Lung (tissue), 17 donors: ENCODE measurements at places on chromosomes 3 and 15.
A peak's percentile ranks its signal among the peaks of the same experiment; 100 is the strongest.

DNA sequence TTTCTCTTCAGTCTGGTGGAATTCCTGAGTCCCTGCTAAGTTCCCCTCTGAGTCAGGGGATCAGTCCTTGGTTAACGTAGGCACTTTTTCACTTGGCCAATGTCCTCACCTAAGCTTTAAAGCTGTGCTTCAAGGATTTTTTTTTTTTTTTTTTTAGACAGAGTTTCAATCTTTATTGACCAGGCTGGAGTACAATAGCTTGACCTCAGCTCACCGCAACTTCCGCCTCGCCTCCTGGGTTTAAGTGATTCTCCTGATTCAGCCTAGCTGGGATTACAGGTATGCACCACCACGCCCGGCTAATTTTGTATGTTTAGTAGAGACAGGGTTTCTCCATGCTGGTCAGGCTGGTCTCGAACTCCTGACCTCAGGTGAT lies 220.3 kb downstream of the STT3B start:
- DNase-seq, result no peak
- no peaks in the 10 kb centered on the region for H3K27me3 ChIP-seq
- no peaks in the 10 kb centered on the region for H3K36me3 ChIP-seq
- no peak overlapping the region for H3K27ac ChIP-seq
- no peak overlapping the region for H3K4me3 ChIP-seq

DNA sequence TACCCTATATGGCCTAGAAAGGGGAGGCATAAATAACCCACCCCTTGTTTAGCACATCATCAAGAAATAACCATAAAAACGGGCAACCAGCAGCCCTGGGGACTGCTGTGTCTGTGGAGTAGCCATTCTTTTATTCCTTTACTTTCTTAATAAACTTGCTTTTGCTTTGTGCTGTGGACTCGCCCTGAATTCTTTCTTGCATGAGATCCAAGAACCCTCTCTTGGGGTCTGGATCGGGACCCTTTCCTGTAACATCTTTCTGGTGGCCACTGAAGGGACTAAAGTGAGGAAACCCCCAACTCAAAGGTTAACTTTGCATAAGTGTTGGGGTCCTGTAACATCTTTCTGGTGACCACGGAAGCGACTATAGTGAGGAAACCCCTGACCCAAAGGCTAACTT lies 15.7 kb upstream of the HHATL start:
- no peaks in the 10 kb centered on the region for H3K4me1 ChIP-seq
- no peak overlapping the region for H3K4me3 ChIP-seq
- H3K27me3 ChIP-seq, result no peaks in the 10 kb centered on the region

GRCh38 chr3:11640009-11640673 lies 3.6 kb downstream of the VGLL4 start:
- H3K36me3 ChIP-seq, result no peaks in the 10 kb centered on the region
- no peak overlapping the region for H3K4me3 ChIP-seq
- peak overlapping the region; percentile 58 for H3K27ac ChIP-seq
- H3K27me3 ChIP-seq, result no peaks in the 10 kb centered on the region
- H3K4me1 ChIP-seq, result peaks cover 70% of the 10 kb centered on the region
- DNase-seq, result no peak

- H3K4me1 ChIP-seq, result no peaks in the 10 kb centered on the region
- DNase-seq, result no peak
- H3K27me3 ChIP-seq, result no peaks in the 10 kb centered on the region
- H3K4me3 ChIP-seq, result no peak overlapping the region
- H3K36me3 ChIP-seq, result no peaks in the 10 kb centered on the region
- no peak overlapping the region for H3K27ac ChIP-seq
Measured at GRCh38 chr15:60137711-60138396, 133.7 kb downstream of the FOXB1 start.

- no peaks in the 10 kb centered on the region for H3K27me3 ChIP-seq
- H3K27ac ChIP-seq, result peak overlapping the region; percentile 26
- peaks cover 59% of the 10 kb centered on the region for H3K36me3 ChIP-seq
Measured at GRCh38 chr3:53236112-53236841, 19.5 kb downstream of the TKT start.

GRCh38 chr15:81043935-81044575 lies 43.3 kb downstream of the TLNRD1 start:
- no peaks in the 10 kb centered on the region for H3K36me3 ChIP-seq
- DNase-seq, result no peak
- no peak overlapping the region for H3K4me3 ChIP-seq
- no peaks in the 10 kb centered on the region for H3K27me3 ChIP-seq

DNA sequence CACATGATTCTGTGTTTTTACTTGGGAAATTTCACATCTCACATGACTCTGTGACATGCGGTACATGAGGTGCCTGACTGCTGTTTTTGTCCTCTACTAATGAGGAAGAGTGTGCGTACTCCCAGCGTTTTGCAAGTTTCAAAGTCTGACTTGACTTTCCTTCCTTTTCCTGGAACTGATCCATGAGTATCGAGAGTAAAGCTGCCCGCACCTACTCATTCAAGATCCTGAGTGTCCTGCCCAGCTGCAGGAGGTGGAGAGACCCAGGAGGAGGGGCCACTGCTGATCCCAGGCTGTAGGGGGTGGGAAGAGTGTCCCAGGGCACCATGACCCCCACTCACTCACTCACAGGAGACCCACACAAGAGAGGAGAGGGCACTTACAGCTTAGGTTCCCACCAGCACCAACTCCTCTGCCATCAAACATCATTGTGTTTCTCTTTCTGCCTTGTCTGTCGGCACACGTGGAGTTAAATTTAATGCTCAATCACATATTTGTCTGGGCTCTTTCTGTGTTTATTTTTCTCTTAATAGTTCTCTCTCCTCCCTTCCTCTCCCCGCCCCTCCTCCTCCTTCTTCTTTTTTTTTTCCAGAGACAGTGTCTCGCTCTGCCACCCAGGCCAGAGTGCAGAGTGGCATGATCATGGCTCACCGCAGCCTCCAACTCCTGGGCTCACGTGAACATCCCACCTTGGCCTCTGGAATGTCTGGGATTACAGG lies 1.4 kb downstream of the CCR5AS start:
- H3K4me1 ChIP-seq, result peaks cover 24% of the 10 kb centered on the region
- DNase-seq, result peak; percentile 80
- no peaks in the 10 kb centered on the region for H3K36me3 ChIP-seq
- no peaks in the 10 kb centered on the region for H3K27me3 ChIP-seq
- H3K4me3 ChIP-seq, result no peak overlapping the region
- peak overlapping the region; percentile 90 for H3K27ac ChIP-seq

DNA sequence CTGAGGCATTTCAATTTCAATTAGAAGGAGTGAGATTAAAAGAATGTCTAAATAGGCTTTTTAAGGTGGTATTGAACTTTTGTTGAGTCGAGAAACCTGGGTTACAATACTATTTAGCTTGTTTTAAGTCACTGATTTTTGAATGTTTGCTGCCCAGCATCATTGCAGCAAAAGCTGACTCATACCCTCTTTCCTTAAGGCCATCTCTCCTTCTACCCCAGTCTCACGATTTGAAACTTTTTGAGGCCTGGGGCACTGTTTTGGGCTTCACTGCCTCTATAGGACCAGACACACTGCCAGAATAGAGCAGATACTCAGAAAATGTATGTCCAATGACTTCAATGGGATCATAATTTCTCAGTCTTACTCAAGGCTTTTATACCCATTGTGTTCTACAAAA lies 319.6 kb upstream of the TGFBR2 start:
- H3K36me3 ChIP-seq, result no peaks in the 10 kb centered on the region
- no peaks in the 10 kb centered on the region for H3K4me1 ChIP-seq
- no peak overlapping the region for H3K27ac ChIP-seq
- no peak overlapping the region for H3K4me3 ChIP-seq
- DNase-seq, result no peak

- H3K27me3 ChIP-seq, result no peaks in the 10 kb centered on the region
- DNase-seq, result no peak
- no peak overlapping the region for H3K27ac ChIP-seq
- no peaks in the 10 kb centered on the region for H3K4me1 ChIP-seq
- H3K36me3 ChIP-seq, result no peaks in the 10 kb centered on the region
Measured at GRCh38 chr3:32961189-32961715, 9.8 kb downstream of the CCR4 start.

DNA sequence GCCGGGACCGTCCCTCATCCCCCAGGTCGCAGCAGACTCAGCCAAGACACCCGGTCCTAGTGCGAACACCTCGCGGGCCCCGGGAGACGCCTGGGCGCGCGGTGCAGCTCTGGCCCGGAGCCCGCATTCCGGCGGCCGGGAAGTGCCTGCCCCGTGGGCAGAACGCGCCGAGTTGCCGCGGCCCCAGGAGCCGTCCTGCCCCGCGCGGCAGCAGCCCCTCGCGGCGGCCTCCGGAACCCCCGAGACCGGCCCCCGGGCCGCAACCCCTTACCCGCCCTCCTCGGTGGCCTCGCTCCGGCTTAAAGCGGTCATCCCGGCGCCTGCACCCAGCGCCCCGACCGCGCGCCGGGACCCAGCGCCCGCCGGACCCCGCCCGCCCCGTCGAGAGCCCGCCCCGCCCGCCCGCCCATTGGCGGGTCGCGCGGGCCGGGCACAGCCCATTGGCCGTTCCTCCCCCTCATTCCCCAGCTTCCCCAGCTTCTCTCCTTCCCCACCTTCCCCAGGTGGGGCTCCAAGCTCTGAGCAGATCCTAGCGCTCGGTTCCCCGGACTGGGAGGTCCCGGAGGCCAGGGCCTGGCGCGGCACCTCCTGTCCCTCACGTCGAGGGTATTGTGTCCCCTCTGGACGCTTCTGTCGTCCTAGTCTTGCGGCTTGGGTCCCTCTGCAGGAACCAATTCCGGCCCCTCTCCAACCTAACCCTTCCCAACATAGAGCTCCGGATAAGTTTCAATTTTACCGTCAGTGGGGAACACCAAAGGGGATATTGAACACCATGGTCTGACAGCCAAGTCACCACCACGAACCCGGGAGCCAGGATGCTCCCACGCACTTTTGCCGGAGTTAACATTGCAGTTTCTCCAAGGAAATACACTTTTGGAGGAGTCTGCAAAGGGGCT lies at the start of gene GRAMD2A:
TSS of gene GRAMD2A (minus strand) at position 328 of the 896 bp plus-strand sequence.
- H3K4me1 ChIP-seq, result no peaks in the 10 kb centered on the region
- peaks cover 4% of the 10 kb centered on the region for H3K27me3 ChIP-seq
- peaks cover 32% of the 10 kb centered on the region for H3K36me3 ChIP-seq
- H3K27ac ChIP-seq, result no peak within 1 kb of the TSS

DNA sequence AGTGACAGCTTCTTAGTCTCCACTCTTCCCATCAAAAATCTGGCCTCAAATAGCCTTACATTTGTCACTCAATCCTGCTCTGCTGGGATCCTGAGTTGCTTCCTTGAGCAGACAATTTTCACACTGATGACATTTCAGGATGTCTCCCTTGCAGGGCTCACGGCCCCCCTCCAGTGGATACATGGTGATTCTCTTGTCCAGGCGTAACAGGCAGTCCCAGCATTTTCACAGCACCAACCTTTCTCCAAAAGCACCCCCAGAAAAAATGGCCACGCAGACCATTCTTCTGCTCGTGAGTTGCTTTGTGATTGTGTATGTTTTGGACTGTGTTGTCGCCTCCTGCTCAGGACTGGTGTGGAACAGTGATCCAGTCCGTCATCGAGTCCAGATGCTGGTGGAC lies 47.4 kb upstream of the WNT7A start:
- no peaks in the 10 kb centered on the region for H3K4me1 ChIP-seq
- H3K27me3 ChIP-seq, result no peaks in the 10 kb centered on the region
- no peak overlapping the region for H3K4me3 ChIP-seq
- H3K27ac ChIP-seq, result no peak overlapping the region
- no peak for DNase-seq

- DNase-seq, result no peak
- H3K36me3 ChIP-seq, result no peaks in the 10 kb centered on the region
- H3K4me3 ChIP-seq, result no peak overlapping the region
- H3K27ac ChIP-seq, result no peak overlapping the region
- no peaks in the 10 kb centered on the region for H3K27me3 ChIP-seq
- peaks cover 3% of the 10 kb centered on the region for H3K4me1 ChIP-seq
Measured at GRCh38 chr3:46504789-46505188, 7.0 kb downstream of the RTP3 start.

DNA sequence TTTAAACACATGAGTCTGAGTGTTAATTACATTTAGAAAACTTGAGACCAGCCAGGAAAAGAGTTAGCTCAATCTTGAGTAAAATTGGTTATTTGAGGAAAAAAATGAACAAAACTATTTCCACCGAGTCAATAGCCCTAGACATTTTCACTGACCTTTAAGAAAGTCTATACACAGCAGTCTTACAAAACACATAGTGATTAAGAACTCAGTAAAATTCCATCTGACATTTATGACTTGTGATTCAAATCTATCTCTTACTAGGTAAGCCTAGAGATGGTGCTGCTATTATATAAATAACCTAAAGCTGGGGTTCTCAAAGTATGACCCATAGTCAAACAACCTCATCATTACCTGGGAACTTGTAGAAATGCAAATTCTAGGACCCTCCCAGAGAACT lies 109.1 kb upstream of the COL8A1 start:
- no peak overlapping the region for H3K4me3 ChIP-seq
- no peaks in the 10 kb centered on the region for H3K4me1 ChIP-seq

DNA sequence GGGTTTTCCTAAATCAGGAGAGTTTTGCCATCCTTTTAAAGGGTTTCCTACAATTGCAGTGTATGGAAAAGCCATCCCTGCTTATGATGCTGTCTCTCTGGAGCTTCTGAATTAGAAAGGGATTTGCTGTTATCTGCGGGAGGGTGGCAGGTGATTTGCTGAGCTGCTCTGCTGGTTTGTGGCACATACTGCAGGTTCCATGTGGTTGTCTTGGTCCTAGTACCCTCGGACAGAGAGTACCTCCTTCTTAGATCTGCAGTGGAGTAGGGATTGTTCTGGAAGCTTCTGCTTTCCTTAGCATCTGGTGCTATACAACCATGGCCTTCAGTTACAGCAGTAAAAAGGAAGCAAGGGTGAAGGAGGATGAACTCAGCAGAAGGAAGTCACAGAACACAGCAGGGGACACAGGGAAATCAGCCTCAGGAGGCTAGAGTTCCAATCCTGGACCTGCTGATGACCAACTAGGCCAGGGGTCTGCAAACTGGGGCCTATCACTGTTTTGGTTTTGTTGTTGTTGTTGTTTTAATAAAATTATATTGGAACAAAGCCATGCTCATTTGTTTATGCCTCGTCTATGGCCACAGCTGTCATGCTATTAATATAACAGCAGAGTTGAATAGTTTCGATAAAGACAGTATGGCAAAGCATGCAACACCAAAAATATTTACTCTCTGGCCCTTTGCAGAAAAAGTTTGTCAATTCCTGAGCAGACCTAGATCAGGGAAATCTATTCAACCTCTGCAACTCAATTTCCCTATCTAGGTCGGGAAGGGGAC lies 39.5 kb downstream of the STARD5 start:
- peaks cover 6% of the 10 kb centered on the region for H3K36me3 ChIP-seq
- no peak overlapping the region for H3K4me3 ChIP-seq
- no peak for DNase-seq

DNA sequence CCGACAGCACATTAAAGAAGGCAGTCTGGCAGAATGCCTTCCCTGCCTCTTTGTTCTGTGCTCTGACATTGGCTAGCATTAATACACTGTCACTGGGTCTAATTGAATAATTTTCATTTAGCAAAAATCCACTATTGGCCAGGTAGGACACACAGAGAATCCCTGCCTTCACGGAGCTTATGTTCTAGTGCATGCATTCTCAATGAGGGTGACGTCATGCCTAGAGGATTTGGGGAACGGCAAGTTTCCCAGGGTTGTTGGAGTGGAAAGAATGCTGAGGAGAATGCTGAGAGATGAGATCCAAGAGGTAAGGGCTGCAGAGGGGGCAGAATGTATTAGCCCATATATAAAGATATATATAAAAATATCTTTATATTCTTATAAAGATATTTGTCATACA lies 284.7 kb downstream of the ERC2 start:
- DNase-seq, result peak; percentile 16
- H3K27me3 ChIP-seq, result peaks cover 4% of the 10 kb centered on the region
- no peak overlapping the region for H3K27ac ChIP-seq
- no peaks in the 10 kb centered on the region for H3K36me3 ChIP-seq
- H3K4me3 ChIP-seq, result no peak overlapping the region

- no peaks in the 10 kb centered on the region for H3K36me3 ChIP-seq
- H3K27ac ChIP-seq, result no peak overlapping the region
- H3K27me3 ChIP-seq, result no peaks in the 10 kb centered on the region
- peak; percentile 28 for DNase-seq
- H3K4me1 ChIP-seq, result peaks cover 3% of the 10 kb centered on the region
Measured at GRCh38 chr3:23113455-23114171, 89.5 kb upstream of the UBE2E2 start.
